ENCODE measurements at places on chromosomes 12 and 14.

GRCh38 chr14:90393966-90394365 is 2.9 kb upstream of the CALM1 start:
- DNase-seq = no peak

DNA sequence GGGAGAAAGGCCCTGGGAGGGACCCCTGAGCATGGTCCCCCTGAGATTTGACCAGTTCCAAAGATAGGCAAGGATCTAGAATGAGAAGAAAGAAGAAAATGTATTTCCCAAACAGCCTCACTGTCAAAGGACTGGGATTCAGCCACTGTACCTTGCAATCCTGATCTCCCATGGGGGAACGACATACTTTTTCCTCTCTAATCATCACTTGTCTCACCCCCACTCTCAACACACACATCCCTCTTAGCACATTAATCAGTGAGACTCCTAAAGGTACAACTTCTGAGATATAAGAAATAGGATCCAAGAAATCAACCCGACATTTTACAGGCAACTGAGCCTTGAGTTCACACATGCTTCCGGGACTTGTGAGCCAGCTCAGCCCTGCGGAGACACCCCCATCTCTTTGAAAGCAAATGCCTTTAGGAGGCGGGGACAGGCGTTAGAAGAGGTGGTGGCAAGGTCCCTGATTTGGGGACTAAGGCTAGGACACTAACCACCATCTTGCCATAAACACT is 1.4 kb downstream of the MAP3K9 start:
- DNase-seq = peak; percentile 44

DNA sequence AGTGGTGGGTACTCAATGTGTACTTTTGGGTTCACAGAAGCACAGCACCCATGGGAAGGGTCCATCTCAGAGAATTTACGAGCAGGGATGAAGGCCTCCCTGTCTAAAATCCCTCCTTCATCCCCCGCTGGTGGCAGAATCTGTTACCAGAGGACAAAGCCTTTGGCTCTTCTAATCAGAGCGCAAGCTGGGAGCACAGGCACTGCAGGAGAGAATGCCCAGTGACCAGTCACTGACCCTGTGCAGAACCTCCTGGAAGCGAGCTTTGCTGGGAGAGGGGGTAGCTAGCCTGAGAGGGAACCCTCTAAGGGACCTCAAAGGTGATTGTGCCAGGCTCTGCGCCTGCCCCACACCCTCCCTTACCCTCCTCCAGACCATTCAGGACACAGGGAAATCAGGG is 1.5 kb upstream of the GPR162 start:
- DNase-seq = no peak

GRCh38 chr12:57428965-57429364 is 1.9 kb downstream of the R3HDM2 start:
- no peak for DNase-seq

DNA sequence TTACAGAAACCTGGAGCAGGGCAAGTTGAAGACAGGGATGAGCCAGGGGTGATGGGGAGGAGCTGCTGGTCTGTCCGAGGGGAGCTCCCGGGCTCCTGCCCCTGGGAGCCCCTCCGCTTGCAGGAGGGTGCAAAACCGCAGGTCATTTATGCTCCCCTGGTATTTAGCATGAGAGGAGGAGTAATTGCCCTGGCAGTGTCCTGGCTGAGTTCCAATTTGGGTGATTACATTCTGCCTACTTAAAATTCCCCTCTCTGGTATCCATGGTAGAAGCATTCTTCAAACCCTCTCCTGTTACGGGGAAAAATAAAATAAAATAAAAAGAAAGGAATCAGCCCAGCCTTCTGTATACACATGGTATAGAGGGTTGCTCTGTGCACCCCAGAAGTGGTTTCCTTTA is 61.7 kb upstream of the VRK1 start:
- no peak for DNase-seq

DNA sequence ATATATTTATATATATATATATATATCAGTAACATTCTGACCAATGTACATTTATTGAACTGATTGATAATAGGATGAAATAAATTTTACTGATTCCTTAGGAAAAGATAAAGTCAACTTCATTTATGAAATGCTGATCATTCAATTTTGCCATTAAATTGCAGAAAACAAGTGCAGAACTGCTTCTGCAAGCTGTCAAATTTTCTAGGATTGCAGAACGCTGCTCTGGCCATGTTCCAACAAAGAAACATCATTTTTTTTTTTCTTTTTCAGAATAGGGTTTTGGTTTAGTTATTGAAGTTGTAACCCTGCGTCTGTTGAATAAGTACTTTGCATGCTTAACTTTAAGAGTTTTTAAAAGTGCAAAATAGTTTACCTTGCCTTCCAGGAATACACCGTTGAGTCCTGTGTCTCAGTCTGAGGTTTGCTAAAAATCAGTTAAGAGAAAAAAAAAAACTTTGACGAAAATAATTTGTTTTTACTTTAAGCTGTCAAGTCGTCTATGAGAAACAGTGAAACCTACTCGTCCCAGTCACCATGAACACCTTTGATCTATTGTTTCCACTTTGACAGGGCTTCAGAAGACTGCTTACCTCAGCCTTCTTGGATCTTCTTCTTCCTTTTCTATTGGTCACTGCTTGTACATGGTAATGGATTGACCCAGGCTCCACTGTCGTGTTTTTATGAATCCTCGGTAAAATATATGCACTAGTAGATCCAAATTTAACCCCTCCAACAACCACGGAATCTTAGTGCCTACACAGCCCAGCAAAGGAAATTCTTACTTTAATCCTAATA is at the start of gene KERA:
Gene KERA (minus strand): TSS at position 657 of the 798 bp plus-strand sequence. CDS start 1,743 bp downstream, outside the sequence.
- no peak for DNase-seq

DNA sequence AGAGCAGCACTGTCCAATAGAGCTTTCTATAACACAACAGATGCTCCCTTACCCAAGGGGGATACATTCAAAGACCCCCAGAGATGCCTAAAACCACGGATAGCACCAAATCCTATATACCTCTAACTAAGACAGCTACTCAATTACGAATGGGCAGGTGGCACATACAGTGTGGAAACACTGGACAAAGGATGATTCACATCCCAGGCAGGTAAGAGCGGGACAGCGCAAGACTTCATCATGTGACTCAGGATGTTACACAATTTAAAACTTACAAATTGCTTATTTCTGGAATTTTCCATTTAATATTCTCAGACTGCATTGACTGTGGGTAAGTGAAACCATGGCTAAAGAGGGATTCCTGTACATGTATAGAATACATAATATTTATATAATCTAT is 5.5 kb upstream of the HCFC2 start:
- DNase-seq = no peak

- no peak for DNase-seq
These were observed 231.2 kb downstream of the ATP23 start for GRCh38 chr12:58172433-58173073.

GRCh38 chr14:96752594-96752993 is 44.6 kb upstream of the VRK1 start:
- DNase-seq = no peak

GRCh38 chr14:97329701-97330100 is 532.5 kb downstream of the VRK1 start:
- DNase-seq = no peak

DNA sequence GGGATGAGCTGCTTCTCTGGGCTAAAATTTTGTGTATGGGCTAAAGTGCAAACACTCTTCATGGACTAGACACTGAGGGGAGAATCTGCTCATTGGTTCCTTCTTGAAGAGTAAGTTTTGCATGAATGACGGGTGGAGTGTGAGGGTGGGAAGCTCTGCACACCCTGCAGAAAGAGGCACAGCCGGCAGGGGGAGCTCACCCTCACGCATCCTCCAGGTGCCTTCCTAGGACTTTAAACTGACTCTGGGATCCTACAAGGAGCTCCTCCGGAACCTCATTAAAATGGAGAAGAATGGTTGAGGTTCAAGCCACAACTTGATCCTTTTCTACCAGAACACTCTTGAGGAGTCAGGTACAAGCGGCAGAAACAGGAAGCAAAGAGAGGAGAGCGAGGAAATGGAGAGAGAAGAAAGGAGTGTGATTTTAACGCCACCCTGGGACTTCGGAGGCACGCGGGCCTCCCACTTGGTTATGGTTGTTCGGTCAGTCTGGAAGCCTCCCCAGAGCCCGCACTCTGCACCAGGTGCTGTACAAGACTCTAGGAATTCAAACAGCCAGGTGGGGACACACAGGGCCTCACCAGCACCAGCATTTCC is 87.5 kb downstream of the SETD3 start:
- peak; percentile 33 for DNase-seq

DNA sequence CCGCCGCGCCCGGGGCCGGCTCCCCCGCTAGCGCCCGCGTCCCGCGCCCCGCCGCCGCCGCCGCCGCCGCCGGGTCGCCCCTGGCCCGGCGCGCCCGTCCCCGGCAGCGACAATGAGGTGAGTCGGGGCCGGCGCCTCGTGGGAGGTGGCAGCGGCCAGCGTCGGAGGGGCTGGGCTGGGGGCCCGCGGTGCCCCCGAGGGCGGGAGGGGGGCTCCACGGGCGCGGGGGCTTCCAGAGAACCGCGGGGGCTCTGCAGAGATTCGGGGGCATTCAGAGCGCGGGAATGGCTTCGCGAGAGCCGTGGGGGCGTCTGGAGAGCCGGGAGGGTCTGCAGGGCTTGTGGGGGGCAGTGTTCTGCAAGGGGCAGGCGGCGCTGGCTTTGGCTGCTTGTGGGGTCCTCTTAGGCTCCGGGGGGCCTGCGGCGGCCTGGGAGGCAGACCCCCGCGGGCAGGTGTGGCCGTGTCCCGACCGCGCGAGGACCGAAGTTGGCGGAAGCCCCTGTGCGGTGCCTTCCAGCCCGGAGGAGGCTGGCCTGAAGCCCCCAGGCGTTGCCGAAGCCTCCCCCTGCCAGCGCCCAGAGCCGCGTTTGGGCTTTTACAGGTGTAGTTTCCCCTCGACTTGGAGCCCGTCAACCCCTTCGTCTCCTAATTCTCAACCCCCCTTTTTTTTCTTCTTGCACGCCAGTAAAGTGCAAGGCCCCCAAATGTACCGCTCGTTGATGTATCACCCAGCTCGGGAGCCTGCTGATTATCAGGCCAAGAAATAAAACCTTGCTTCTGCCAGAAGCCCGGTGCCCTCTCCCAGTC is 93.1 kb upstream of the EVL start:
- DNase-seq = no peak

GRCh38 chr14:92425101-92425500 is 88.5 kb upstream of the RIN3 start:
- no peak for DNase-seq

DNA sequence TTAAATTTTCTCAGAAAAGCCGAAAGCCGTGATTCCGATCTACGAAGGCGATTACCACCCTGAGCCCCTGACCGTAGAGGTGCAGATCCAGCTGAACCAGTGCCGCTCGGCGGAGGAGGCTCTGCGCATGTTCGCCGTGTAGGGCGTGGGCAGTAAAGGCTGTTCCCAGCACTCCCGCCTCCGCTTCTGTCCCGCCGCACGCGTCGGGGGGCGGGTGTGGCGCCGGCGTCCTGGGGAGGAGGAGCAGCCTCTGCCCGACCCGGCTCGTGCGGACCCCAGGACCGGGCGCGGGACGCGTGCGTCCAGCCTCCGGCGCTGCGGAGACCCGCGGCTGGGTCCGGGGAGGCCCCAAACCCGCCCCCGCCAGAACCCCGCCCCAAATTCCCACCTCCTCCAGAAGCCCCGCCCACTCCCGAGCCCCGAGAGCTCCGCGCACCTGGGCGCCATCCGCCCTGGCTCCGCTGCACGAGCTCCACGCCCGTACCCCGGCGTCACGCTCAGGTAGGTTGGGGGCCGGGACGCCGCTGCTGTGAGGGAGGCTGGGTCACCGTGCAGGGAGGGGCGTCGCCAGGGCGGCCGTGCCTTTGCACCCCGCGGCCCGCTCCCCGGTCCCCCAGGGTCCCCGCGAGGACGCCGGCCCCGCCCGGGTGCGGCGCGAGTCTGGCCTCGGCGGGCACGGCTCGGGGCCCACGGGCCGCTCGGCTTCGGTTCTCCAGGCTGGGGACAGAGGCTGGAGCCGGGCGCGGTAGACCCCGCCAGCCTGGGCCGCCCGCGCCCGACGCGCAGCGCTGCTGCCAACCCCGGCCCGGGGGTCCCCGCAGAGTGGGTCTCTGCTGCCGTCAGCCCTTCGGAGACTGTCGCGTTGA is at the start of gene B3GNT4:
Gene B3GNT4 (plus strand): TSS at position 409 of the 866 bp plus-strand sequence. CDS start 910 bp downstream, outside the sequence.
- peak; percentile 23 for DNase-seq

GRCh38 chr14:106228541-106229158 is 702.3 kb downstream of the TMEM121 start:
- no peak for DNase-seq

DNA sequence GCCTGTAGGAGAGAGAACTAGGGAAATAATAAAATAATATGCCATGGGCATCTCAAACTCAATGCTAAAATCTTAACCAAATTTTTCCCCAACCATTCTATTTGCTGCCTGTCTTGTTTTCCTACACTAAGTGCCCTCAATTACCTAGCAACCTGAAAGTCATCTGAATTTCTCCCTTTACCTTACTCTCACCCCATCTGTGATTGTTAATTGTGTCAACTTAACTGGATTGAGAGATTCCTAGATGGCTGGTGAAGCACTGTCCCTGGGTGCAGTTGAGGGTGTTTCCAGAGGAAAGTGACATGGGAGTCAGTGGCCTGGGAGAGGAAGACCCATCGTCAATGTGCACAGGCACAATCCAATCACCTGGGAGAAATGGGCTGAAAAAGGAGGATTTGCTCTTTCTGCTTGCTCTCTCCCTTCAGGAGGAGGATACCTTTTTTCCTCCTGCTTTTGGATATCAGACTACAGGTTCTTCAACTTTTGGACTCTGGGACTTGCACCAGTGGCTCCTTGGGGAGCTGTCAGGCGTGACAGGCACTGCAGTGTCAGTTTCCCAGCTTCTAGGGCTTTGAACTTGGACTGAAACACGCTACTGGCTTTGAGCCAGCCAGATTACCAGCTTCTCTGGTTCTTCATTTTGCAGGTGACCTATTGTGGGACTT is 100.1 kb downstream of the PPP1R12A start:
- no peak for DNase-seq
